Pulmonary artery endothelial cell (primary cell): ENCODE measurements at places on chromosomes 5 and 9. TPM values are rescaled to one million over a fixed set of nuclear protein-coding genes. Genes with fewer than 3 reads are reported as not detected.
A peak's percentile ranks its signal among the peaks of the same experiment; 100 is the strongest.

- no peak for DNase-seq
Observed at GRCh38 chr9:26331223-26331622, 561.4 kb downstream of the CAAP1 start.

DNA sequence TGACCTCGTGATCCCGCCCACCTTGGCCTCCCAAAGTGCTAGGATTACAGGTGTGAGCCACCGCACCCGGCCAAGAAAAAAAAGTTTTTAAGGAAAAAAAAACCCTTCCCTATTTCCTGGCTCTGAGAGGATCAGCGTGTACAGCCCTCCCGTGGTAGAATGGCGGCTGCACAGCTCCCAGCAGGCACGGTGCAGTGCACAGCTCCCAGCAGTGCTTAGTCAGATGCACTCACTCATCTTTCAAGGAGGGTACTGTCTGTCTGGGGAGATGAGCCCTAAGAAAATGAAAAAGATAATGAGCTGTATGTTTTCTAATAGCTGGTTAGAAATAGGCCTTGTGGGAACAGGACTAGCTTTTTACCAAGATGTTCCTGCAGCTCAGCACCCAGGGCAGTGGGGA is 36.7 kb upstream of the SLC2A8 start:
- no peak for DNase-seq

- DNase-seq, result no peak
Observed at GRCh38 chr9:69918322-69918721, 97.7 kb downstream of the CFAP95 start.

GRCh38 chr5:157855404-157855994 is 3.4 kb downstream of the CLINT1 start:
- DNase-seq, result peak; percentile 51

- DNase-seq, result no peak
Observed at GRCh38 chr5:9930156-9930555, 300.0 kb upstream of the TAS2R1 start.

DNA sequence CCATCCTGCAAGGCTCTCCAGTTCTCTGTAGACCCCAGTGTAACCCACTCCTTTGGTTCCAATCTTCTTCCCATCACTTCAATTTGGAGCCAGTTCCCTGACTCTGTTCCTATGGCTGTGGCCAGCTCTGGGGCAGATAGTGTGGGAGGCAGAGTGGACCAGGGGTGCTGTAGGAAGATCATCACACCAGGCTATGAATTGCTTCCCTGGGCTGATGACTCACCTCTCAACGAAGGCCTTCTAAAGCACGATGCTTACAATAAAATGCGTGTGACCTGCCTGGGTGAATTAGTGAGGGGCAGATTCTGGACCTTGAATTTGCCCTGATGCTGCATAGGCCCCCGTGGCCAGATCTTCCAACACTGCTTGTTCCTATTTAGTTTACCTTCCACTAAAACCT is 289.7 kb downstream of the FBXL7 start:
- no peak for DNase-seq

The ENG gene
- total RNA-seq, result 46.5 and 49.5 TPM in 2 replicates

- no peak for DNase-seq
Observed at GRCh38 chr5:43664501-43665040, 61.6 kb downstream of the NNT start.

The RAB3C gene
- 0.14 and 0.20 TPM in 2 replicates for total RNA-seq

The TRPM3 gene
- total RNA-seq, result 0.99 and 2.9 TPM in 2 replicates

- DNase-seq, result no peak
Observed at GRCh38 chr5:173998531-173998930, 9.6 kb downstream of the C5orf47 start.

DNA sequence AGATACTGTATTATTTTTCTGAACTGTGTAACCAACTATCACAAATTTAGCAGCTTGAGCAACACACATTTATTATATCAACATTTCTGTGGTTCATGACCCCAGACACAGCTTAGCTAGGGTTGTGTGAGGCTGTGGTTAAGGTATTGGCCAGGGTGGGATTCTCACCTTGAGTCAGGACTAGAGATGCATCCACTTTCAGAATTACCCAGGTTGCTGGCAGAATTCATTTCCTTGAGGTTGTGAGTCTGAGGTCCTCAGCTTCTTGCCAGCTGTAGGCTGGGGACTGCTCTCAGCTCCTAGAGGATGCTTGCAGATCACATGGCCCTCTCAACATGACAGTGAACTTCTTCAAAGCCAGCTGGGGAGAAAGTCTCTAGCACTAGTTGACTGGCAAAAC is 122.5 kb upstream of the RASGRF2 start:
- no peak for DNase-seq

GRCh38 chr5:120052916-120053828 is 410.9 kb upstream of the PRR16 start:
- DNase-seq, result no peak

The RNF183 gene
- total RNA-seq, result not detected in 2 replicates

DNA sequence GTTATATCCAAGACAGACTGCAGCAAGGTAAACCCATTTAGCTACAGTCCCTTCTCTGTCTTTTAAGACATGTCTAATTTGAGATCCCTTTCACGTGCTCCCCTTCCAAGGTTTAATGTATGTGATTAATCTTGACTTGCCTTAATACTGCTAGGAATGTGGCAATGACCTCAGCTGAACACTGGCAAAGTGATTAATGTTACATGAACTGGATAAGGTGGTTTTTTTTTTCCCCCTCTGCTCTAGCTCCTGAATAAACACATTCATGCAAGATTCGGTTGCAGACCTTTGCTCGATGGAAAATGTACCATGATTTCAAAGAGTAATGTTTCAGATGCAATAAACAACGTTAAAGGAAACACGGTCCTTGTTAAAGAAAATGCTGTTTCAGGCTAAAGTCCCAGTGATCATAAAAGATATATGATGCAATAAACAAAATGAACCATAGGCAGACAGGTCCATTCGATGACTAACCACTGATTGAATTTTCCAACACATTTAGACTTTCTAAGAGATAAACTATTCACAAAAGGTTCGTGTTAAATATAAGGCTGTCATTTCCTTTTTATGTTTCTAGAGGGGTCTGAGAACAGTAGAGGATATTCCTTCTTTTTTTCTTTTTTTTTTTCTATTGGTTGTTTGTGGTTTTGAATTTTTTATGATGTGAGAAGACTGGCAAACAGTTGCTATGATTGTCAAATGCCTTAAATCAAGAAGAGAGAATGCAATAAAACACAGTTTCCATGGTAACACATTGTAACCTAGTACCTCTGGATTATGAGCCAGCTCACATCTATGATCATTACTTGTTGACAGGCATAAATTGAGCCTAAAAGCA is 44.7 kb upstream of the ZNF608 start:
- no peak for DNase-seq

- no peak for DNase-seq
Observed at GRCh38 chr5:105931881-105932421, 1738.8 kb downstream of the EFNA5 start.

DNA sequence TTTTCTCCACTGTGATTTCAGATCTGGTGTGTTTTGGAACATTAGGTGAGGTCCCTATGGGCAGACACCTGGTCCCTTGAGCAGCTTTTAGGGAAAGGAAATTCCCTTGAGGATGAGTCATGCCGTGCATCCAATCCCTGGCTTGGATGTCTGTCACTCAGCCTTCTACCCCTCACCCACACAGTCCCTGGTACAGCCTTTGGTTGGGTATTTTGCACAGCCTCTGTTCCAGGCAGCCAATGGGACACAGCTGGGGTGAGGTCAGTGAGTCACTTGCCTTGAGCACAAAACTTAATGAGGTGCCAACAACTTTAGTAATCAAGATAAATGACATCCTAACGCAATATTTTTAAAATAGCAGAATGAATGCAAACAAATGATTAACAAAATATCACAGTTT is 22.7 kb upstream of the SVEP1 start:
- DNase-seq, result no peak

DNA sequence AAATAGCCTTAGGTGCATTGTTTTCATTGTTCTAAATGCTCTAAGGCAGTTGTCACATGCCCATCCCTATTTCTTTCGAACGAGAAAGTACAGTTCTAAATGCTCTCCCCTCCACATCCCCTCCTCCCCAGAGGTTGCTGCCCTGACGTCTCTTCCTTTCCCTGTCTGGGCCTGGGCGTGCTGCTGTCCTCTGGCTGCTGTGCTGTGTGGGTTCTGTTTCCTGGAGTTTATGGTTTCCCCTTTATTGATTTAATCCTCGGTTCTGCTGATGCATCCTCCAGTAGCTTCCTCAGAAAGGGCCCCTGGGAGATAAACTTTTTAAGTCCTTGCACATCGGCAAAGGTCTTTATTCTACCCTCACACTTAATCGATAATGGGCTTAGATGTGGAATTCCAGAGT is 48.8 kb downstream of the MVB12B start:
- no peak for DNase-seq

DNA sequence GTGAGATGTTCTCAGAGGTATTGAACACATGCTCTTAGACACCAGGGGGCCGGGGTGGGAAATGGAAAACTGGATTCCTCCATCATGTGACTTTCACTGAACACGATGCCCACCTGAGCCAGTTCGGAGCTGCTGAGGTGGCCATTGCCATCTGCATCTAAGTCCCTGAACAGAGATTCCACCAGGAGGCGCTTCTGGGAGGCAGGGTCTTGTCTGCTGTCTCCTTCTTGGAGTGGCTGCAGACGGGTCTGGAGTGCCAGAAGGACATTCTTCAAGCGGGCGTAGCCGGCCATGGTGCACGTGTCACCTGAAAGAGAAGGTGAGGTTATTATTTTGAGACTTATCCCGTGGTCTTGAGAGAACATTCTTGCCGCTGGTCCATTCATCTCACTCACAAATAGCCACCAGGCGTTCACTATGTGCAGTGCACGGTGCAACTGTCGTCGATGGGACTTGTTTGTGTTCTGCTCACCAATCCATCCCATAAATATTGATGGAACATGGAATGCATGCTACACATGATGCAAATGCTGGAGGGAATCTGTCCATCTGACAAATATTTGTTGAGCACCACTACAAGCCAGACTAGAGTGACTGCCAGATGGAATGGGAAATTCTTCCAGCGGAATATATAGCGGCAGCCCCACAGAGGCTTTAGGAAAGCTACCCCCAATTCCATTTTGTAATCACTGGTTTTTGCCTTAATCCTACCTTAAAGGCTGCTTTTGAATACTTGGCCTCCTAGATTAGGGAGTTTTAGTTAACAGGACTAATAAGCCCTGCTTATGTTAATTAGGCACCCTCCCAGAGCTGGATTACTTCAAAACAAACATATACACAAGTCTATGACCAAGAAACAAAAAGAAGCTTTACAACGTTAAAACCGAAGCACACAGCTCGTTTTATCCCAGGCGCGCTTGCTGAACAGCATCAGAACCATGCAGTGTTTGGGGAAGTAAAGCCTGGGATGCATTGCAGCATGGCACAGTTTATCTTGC is 264.8 kb downstream of the HSPA4 start:
- no peak for DNase-seq

DNA sequence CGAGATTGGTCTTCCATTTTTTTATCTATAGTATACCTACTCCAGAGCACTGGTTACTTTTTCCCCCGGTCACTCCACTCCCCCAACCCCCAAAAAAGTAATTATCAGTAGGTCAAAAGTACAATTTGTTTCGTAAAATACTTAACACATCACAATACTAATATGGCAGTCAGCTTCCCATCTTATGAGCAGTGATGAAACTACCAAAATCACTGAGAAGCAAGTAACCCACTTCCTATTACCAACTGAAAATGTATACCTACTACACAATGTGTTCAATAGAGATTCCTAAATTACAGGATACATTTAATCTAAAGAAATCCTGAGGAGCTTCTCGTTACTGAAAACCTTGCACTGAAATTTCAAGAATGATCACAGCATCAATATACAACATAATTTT is 1.9 kb downstream of the CERT1 start:
- no peak for DNase-seq

DNA sequence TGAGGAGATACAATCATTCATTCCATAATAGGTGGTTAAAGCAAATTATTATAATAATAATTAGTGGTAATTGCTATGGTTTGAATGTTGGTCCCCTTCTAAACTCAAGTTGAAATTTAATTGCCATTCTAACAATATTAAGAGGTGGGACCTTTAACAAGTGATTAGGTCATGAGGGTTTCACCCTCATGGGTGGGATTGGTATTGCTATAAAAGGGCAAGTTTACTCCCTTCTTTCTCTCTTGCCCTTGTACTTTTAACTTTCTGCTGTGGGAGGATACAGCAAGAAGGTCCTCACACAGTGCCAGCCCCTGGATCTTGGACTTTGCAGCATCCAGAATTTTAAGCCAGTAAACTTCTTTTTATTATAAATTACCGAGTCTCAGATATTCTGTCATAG is 101.9 kb upstream of the PARP8 start:
- no peak for DNase-seq

The ZFP37 gene
- total RNA-seq, result 1.7 and 2.3 TPM in 2 replicates

DNA sequence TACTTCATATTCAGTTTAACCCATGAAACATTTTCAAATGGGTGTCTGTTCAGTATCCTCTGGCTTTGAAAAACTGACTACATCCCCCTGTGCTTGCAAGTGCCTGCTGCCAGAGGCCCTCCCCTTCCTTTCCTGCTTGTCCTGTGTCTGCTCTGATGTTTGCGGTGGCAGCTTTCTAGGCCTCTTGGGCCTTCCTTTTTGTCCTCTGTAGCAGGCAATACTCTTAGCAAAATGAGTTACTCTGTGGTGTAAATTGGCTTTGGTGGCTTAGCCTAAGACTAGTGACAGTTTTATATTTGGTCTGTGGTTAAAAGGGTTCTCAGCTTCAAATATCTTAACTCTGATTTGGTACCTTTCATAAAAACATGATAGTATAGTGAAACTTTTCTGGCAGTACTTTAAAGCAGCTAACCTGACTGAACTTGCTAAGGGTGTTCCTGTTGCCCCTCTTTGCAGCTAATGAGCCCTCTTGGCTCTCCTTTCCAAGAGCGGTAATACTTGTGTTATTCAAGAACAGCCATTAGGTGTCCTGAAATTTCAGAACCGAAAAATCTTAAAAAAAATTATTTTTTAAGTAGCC is 76.6 kb downstream of the GOLM1 start:
- DNase-seq, result no peak

The FCN1 gene
- total RNA-seq, result not detected in 2 replicates
